Jurkat, Clone E6-1 (cell line): ENCODE measurements at places on chromosomes 1 and 21.

- no peak for DNase-seq
Observed at GRCh38 chr1:215794156-215794555, 227.1 kb downstream of the KCTD3 start.

GRCh38 chr1:203338335-203339036 is 12.4 kb downstream of the FMOD start:
- peak; percentile 59 for DNase-seq

- no peak for DNase-seq
Observed at GRCh38 chr1:102593276-102593675, 515.0 kb downstream of the COL11A1 start.

DNA sequence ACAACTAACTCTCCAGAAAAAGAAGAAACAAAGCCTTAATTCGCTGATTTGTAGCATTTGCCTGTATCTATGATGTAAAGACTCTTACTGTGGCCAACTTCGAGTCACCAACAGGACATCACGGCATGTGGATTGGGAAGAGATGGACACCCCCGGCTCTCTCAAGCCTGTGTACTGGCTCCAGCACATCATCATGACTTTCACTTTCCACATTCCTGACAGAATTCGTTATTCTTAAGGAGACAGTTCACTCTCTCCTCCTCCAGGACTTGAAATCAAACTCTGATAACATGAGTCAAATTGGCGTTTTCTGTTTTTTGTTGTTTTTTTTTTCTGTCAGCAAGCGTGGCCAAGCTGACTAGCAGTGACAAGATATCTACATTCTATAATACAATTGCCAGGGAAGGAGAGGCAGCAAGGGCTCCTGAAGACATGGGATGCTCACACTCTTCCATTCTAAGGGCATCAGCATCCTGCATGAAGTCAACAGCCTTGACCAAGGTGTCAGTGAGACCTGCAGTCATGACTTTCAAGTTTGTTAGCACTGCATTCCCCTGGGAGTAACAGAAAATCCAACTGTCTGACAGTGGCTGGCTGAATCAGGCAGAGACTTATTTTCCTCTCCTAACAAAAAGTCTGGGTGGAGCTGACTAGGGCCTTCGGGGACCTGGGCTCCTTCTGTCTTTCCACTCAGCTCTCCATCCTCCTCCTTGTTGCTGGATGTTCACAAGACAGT is 13.3 kb upstream of the TRAF3IP3 start:
- DNase-seq, result no peak

DNA sequence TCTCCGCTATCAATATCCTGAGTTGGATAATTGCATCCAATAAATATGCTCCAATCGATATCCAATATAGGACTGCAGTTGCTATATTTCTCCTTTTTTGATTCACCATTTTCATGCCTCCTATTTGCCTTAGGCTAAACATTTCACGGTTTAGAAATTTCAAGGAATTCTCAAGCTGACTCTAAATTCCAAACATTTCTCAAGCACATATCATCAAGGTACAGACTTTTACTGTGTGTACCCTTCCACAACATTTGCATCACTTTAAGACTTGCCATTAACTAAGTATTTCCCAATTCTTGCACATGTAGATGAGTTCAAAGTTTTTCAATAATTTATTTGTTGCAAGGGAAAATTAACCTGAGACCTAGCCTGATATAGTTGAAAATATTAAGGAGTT is 795.2 kb upstream of the TMPRSS15 start:
- no peak for DNase-seq

GRCh38 chr1:28582248-28582615 is 9.8 kb upstream of the RAB42 start:
- no peak for DNase-seq

- no peak for DNase-seq
Observed at GRCh38 chr1:43719063-43719462, 11.7 kb downstream of the ST3GAL3 start.

- no peak for DNase-seq
Observed at GRCh38 chr1:10045480-10046355, 13.0 kb downstream of the UBE4B start.

DNA sequence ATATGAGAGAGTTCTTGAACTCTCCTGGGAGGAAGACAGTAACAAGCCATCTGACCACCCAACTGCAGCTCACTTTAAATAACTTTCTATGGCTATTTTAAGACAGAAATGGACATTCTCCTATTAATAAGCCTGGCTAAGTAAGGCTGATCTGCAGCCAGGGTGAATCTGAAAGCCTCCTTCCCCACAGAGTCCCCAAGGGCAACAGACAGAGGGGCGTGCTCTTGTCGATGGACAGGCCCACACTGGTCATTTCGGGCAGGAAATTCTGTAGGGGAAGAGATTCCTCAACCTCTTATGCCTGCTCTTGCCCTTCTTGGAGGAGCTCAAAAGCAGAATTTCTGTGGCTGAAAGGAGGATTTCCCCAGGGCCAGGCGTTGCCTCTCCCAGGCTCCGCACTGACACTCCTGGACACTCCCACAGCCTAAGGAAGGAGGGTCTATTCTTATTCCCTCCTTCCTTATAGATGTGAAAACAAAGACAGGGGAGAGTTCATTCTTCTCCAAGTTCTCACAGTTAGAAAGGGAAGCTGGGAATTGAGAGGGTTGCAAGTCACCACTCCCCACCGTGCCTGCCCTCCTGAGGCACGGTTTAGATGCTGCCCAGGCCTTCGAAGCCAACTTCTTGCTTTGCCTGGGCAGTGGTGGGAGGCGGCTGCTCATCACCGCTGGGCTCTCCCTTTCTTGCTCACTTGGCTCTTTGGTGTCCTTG is 17.9 kb upstream of the KANK4 start:
- no peak for DNase-seq

GRCh38 chr1:220363196-220363837 is 91.1 kb upstream of the RAB3GAP2 start:
- DNase-seq, result no peak

DNA sequence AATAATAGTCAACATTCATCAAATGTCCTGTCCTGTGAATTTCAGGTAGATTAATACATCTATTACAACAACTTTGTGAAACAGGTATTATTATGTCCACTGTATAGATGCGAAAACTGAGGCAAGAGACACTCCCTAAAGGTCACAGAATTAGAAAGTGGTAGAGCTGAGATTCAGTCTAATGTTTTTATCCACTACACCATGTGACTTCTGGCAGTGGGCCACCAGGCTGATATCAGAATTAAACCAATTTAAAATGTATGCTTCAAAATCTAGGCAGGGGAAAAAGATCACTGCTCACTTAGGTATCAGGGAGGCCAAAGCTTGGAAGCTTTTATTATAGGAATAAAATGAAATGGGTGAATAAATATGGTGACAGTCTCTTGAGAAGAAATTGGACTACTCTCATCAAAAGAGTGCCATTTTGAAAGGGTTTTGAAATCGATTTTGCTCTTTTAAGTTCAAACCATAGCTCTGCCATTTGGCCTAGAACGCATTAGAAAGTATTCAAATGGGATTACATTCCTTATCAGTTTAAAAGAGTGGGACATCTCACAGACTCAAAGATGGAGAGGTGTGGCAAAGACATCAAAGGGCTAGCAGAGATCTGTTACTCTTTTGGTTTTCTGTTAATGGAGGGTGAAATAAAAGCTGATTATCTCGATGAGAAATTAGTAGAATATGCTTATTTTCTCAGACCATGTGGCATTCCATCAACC is 1.9 kb downstream of the DDAH1 start:
- DNase-seq, result no peak

- no peak for DNase-seq
Observed at GRCh38 chr1:44565259-44565750, 109.0 kb downstream of the TMEM53 start.

GRCh38 chr1:91944087-91944486 is 5.1 kb upstream of the BRDT start:
- no peak for DNase-seq
